ENCODE measurements at places on chromosomes 1 and 21.

GRCh38 chr21:28193189-28193588 is 799.5 kb downstream of the LTN1 start:
- DNase-seq: no peak

- DNase-seq: no peak
Measured at GRCh38 chr1:234413990-234414389, 40.7 kb downstream of the COA6 start.

- no peak for DNase-seq
Measured at GRCh38 chr1:209696673-209697072, 8.0 kb upstream of the HSD11B1 start.

- no peak for DNase-seq
Measured at GRCh38 chr1:230686747-230687146, 27.2 kb downstream of the AGT start.

DNA sequence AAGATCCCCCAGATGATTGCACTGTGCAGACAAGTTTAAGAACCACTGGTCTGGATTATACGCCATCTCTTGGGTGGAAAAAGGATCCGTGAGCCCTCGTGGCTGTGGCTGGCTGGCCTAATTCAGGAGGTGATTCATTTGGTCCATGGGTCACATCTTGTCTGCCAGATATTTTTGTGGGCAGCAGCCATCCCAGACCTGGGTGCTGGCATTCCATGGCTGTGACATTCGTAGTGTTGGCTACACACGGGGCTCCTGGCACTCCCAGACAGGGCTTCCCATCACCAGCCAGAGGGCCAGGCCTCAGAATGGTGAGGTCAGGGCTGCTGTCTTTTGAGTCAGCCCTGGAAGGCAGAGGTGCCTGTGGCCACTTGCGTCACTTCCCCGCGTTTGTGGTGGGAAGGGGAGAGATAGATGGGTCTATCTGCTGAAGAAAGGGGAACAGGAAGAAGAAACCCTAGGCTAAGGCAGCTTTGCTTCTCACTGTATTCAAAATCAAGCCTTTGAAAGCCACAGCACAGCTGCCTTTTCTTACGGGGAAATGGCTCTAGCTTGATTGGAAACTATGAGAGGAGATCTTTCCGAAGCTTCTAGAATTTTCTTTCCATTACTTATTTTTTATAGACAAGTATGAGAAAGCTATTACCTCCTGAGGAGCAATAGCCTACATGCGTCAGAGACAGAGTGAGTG is 32.4 kb downstream of the EIF2D start:
- DNase-seq: peak; percentile 98

- no peak for DNase-seq
Measured at GRCh38 chr1:79262745-79263258, 256.3 kb upstream of the ADGRL4 start.
